ENCODE measurements at places on chromosomes 5 and 9.

GRCh38 chr9:83367326-83367725 lies 170.9 kb downstream of the FRMD3 start:
- DNase-seq: no peak

- no peak for DNase-seq
These were observed 151.7 kb upstream of the TAS2R1 start for GRCh38 chr5:9781890-9782289.

- DNase-seq: peak; percentile 81
These were observed 173.6 kb upstream of the MAP3K1 start for GRCh38 chr5:56641635-56642260.

- no peak for DNase-seq
These were observed 13.6 kb upstream of the GABRP start for GRCh38 chr5:170769898-170770416.

GRCh38 chr9:95038666-95039065 lies 278.8 kb downstream of the FANCC start:
- no peak for DNase-seq

DNA sequence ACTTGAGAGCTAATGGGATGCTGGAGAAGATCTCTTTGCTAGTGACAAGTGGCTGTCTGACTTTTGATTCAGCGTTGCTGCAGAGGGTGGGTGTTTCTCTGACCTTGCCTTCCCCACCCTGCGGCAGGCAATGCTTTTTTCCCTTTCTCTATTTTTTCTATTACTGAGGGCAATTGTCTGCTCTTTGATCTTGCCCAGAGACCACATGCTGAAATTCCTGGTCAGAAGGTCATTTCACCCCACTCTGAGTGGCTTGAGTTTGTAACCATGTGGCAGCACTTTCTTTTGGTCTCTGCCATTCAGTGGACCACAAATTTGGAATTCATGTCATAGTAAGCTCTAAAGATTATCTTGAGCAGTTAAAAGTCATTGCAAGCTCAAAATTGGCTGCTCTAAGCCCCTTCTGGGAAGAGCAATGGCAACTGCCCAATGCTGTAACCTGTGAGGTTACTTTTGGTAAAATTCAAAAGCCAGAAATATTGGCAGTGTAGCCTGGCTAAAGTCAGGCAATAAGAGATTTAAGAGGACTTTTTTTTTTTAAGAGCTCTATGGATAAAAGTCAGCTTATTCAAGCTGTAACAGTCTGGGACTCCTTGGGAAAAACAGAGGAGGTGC lies 30.4 kb upstream of the MTMR12 start:
- DNase-seq: no peak

DNA sequence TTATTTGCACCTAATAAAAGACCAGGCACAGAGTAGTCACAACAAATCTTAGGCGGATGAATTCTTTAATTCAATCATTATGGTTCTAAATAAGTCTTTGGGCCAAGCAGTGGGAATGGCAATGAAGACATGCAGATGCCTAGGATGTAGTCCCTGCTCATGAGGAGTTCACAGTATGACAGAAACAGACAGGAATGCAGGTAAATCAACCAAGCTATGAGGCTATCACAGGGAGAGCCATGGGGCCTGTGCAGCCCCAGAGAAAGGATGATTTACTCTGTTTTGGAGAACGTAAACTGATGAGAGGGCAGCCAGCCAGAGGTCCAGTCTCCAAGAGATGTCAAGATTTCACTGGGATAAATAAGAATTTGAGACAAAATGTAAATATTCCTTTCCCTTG lies 129.4 kb downstream of the TRIM32 start:
- no peak for DNase-seq

DNA sequence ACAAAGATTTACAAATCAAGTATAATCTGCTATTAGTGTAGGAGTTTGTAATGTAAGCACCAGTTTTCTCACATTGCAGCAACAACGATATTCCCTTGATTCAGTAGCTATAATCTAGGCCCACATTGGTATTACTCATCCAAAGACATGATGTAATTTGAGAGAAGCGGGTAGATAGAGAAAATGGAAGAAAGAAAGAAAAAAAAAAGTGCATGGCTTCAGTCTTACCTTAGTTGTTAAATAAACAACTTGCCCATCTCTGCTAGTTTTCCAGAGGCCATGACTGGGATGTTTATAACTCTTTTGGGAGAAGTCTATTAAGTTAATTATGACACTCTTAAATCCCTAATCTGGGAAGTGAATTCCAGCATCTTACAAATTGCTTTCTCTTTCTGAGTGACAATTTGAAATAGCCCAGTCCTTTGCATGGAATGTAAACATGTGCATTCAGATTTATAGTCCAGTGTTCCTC lies 2.8 kb downstream of the MELK start:
- no peak for DNase-seq

GRCh38 chr5:139649082-139649991 lies 1.2 kb downstream of the CXXC5 start:
- DNase-seq: no peak

DNA sequence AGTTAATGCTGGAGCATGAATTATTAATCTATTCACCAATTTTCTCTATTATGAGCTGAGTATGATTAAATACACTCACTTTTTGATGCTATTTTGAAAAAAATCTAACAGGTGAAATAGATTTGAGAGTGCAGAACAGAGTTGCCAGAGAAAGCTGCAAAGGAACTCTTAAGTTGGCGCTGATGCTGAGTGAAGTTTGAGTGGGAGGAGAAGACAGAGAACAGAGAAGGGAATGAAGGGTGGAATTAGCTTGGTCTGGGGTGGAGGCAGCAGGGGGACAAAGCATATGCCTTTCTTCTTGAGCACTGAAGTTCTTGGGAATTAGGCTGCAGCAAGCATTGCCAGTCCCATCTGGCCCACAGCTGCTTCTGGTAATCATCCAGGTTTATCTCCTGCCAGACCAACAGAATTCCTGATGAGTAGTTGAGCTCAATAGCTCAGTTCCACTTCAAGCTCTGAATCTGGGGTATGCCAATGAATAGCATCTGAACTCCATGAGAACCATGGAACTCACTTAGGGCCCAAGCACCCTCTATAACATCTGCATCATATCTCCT lies 290.1 kb downstream of the HINT1 start:
- DNase-seq: no peak

DNA sequence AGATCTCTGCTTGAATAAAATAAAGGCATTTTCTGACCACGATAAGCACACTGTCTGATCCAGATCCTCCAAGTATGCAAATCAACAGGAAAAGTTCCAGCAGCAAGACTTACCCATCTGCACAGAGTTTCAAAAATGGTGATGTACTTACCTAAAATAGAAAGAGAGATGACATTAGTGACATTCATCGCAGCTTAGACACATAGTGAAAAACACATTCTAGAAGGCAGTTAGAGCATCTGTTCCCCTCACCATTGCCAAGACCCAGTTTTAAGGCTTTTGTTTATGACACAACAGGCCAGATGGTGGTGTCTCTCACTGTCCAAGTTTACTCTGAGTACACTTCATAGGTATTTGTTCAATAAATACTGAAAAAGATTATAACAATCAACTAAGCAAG lies 207.7 kb downstream of the PDE4D start:
- no peak for DNase-seq

- no peak for DNase-seq
These were observed 1587.6 kb upstream of the C9orf72 start for GRCh38 chr9:29160763-29161353.

- no peak for DNase-seq
These were observed 99.0 kb downstream of the ADAMTS2 start for GRCh38 chr5:179246227-179246626.
